ENCODE measurements at places on chromosomes 11 and 22.

DNA sequence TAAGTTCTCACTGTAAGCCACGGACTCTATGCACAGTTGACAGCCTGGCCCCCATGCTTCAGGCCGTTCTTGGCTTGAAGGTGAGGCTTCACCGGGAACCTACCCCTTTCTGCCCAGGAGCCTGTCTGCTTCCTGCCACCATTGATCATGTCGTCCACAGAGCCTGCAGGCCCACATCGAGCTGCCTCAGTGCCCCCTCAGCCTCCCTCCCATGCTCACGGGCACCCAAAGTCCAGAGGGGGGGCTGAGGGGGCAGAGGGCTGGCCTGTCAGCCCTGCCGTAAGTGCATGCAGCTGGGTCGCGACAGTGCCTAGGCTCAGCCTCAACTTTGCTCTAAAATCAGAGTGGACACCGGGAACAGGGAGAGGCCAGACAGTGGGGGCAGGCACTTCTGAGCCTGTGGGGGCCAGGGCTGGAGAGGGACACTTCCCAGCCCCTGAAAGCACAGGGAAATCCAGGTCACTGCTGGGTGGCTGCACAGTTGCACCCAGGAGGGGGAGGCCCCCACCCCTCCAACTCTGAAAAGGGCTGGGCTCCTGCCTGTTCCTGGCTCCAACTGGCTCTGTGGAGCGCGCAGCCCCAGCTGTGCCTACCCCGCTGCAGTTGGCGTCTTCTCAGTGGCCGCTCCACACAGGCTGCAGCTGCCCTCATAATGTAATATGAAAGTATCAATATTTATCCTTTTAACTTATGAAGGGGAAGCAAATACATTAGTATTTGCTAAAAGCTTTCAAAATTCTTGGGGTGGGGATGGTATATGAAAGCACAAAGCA lies 598.6 kb downstream of the DLG2 start:
- DNase-seq = no peak

- no peak for DNase-seq
Observed at GRCh38 chr11:7537265-7537664, 23.5 kb downstream of the PPFIBP2 start.

DNA sequence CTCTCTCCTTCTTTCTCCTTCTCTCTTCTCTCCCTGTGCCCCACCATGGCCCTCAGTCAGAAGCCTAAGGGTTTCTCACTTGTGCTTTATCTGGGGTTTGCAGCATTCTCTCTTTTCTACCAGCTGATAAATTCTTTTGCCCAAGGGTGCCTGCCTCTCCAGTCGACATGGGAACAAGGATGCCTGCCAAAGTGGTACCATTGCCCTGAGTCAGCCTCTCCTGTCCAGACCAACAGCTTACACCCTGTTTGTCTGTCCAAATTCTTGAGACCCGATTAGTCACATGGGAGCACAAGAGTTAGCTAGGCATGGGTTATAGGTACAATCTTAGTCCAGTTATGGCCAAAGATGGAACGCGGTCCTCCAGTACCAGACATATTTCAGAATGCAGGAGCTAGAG lies 242.7 kb downstream of the LARGE1 start:
- DNase-seq = no peak

GRCh38 chr11:66190786-66191185 lies 77.7 kb upstream of the RAB1B start:
- no peak for DNase-seq

- no peak for DNase-seq
Observed at GRCh38 chr11:123560006-123560405, 94.4 kb downstream of the SCN3B start.

DNA sequence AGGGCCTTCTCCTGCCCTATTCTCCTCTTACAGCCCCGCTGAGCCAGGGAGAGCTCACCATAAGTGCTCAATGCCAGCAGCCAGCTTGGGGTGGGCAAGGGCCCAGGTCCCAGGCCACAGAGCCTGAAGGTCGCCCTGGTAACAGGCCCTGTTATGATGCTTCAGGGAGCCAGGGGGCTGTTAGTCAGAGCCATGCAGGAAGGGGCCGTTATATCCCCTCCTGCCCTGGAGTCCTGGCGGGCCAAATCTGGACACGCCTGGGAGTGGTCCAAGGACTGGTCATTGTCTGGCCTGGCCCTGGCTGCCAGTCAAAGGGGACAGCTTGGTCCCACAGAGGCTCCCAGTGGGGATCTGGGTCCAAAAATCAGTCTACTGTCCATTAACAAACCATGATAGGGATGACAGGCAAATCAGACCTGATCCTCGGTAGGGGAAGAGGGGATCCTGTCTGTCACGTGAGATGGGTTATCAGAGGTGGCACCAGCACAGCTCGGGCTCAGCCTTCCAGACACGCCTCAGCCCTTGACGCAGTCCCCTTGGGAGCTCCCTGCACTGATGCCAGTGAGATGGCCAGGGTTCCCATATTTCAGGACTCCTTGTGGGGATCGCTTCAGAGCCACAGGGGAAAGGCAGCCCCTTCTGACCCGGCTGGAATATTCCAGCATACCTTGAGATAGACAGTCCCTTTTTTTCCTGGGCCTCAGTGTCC lies 55.9 kb downstream of the LRRC32 start:
- DNase-seq = no peak

GRCh38 chr11:125218336-125218735 lies 53.8 kb downstream of the PKNOX2 start:
- DNase-seq = no peak

GRCh38 chr11:61602775-61603569 lies 22.1 kb upstream of the SYT7 start:
- DNase-seq = no peak

DNA sequence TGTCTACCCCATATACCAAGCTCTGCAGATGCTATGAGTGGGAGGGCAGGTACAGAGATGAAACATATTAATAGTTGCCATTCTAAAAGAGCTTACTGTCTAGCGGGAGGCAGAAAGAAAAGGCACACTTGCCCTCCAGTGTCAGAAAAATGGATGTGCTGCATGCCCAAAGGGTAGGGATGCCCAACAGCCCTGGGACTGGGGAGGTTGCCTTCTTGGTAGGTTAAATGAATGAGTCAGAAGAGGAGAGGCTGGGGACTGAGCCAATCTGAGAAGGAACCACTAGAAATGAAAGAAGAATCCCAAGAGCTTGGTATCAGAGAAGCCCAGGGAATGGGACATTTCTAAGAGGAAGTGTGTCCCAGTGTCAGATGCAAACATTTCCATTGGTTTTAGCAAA lies 1.2 kb downstream of the BIRC3 start:
- no peak for DNase-seq

DNA sequence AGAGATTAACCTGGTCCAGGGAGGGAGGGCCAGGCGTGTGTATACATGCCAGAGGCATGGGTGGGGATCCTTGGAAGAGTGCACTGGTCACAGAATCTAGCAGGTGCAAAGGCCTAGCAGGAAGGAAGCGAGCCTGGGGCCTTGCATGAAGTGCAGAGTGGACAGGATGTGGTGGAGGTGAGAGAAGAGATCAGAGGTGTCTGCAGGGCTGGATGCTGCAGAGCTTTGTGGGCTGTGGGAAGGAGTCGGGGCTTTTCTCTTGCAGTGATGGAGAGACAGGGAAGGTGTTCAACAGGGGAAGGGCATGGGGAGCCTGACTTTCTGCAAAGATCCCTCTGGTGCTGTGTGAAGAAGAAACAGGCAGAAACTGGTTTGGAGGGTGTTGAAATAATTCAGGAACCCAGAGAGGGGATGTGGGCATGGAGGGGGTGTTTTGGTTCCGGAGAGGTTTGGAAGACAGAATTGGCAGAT lies 2.5 kb upstream of the TPST2 start:
- peak; percentile 9 for DNase-seq

DNA sequence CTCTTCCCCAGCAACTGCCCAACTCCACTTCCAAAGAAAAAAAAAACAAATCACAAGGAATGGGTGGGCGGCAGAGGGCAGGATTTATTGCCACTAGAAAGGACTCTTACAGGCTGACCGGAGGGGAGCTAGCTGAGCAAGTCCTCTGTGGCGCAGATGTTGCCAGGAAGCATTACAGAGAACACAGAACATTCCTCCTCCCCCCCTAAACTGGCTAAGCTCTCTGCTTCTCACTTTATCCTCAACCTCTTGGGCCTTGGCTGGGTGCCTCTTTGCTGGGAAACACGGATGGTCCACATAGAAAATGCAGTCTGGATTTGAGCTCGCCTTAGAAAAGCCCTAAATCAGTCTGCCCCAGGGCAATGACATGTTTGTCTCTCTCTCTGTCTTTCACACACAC lies 12.6 kb upstream of the FJX1 start:
- no peak for DNase-seq

DNA sequence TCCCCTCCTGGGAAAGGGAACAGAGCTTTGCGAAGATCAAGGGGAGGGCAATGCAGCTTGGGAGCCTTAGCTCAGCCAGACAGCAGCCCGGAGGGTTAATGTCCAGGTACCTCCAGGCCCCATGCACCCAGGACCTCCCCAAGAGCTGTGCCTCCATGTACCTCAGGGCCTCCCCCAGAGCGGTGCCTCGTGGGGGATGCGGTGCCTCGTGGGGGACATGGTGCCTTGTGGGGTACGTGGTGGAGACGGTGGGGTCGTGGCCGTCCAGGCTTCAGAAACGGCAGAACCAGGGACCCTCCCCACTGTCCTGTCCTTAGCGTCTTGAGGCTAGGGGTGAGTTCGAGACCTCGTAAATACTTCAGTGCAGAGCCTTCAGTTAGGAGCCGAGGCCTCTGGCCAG lies 33.2 kb downstream of the BRSK2 start:
- DNase-seq = no peak

DNA sequence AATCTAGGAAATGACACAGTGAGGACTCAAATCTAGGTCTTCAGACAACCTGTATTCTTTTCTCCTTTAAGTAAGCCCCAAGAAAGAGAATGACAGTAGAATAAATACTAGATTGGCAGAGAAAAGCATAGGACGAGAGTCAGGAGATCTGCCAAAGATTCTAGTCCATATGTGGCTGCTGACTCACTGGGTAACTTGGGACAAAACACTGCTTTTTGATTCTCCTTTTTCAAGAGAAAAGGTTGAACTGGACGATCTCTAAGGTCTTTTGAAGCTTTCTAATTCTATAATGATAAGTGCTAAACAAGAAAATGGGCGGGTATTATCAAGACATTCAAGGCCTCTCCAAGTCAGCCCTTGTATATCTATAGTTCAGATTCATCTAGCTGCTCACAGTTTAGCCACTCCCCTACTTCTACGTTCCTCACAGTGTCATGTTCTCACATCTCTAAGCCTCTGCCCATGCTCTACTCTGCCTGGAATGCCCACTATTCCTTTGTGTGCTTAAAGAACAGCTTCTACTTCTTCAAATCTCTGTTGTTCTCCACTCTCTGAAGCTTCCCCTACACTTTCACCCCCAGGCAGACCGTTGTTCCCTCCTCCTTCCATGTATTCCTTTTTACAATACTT lies 53.0 kb downstream of the RELT start:
- DNase-seq = no peak

- DNase-seq = no peak
Observed at GRCh38 chr11:65719871-65720210, 757 bp downstream of the RNASEH2C start.

DNA sequence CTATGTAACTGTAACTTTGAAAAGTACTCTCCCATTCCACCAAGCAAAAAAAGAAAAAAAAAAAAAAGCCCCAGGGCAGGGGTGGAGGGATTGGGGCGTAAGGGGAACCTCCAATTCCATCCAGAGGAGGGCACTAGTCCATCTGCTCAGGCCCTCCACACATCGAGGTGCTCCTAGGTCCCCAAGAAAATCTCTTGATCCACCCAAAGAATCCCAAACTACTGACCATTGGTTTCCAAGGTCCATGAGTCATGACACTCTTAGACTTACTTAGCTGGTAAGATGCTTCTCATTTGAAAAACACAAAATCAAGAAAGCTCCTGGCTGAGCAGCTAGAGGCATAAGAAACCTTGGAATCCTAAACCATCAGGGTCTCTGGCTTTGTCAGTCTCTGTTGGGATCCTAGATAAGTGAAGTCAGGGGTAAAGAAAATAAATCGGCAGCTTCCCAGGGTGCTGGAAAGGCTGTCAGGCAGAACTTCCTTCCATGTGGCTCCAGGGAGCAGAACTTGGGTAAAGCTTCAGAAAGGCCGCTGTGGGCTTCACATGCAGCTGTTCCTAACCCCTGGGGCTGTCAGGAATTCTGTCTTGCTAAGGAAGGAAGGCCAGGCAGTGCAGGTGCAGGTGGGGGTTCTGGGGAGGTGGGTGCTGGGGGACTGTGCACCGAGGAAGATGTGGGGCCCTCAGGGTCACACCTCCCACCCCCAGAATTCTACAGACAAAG lies 49.4 kb upstream of the ADA2 start:
- no peak for DNase-seq

GRCh38 chr22:19871845-19872778 lies 17.4 kb upstream of the GNB1L start:
- DNase-seq = no peak

DNA sequence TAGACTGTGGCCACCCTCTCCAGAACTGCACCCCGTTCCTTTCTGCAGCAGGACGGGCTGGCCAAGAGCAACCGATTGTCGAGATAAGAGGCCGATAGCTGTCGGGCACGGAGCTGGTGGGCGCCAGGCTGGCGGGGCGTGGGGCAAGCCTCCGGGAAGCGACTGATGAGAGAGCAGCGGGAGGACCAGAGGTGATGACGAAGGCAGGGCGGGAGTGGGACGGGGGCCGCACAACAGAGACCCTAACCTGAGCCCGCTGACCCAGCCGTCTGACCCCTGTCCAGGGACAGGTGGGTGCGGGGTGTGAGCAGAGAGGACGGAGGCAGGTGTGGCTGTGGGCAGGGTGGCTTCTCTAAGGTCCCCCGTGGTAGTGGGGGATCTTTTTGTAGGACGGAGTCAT lies 7.3 kb upstream of the BRSK2 start:
- no peak for DNase-seq

GRCh38 chr22:18103527-18104269 lies 6.9 kb upstream of the TUBA8 start:
- DNase-seq = no peak

- no peak for DNase-seq
Observed at GRCh38 chr22:41857155-41857859, 24.4 kb downstream of the SREBF2 start.

DNA sequence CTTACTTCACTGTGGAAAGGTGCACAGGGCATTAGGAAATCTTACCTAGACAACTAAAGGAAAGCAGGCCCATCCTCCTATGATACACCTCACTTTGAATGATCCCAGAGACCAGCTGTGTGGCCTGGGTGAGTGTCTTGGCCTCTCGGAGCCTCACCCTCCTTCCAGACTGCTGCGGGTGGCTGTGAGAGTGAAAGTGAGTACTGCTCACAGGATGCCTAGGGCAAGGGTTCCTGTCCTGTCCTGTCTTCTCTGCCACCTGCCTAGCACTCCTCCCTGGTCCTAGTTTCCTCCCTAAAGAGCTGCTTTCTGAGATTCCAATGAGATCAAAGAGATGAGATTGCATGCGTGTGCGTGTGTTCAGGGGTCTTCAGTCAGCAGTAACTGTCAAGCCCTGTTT lies 19.5 kb upstream of the ADORA2A start:
- no peak for DNase-seq

DNA sequence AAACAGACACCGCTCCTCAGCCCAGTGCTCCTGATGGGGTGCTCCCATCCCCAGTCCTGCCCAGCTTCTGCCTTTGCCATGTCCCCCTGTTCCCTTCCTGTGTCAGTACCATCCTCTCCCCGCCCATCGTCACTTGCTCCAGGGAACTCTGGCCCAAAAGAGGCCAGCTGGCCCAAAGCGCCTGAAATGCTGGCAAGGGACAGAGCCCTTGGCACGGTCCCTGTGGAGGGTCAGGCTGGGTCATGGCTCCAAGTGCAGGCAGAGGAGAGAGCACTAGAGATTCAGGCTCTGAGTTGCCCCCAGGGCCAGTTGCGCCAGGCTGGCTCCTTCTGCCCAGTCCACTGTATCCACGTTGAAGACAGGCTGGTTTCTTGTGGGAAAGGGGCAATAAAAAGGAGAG lies 8.4 kb upstream of the HDHD5 start:
- DNase-seq = no peak

GRCh38 chr11:123178186-123178585 lies 16.9 kb downstream of the CLMP start:
- no peak for DNase-seq
